ENCODE measurements at places on chromosomes 11 and 22. TPM values are rescaled to one million over a fixed set of nuclear protein-coding genes. Genes with fewer than 3 reads are reported as not detected.

GRCh38 chr11:368414-369335, 624 bp upstream of the B4GALNT4 start:
- H3K4me3 ChIP-seq, result peak overlapping the region; percentile 37
- H3K36me3 ChIP-seq, result no peaks in the 10 kb centered on the region
- DNase-seq, result no peak
- no peak overlapping the region for H3K27ac ChIP-seq
- peaks cover 7% of the 10 kb centered on the region for H3K27me3 ChIP-seq

DNA sequence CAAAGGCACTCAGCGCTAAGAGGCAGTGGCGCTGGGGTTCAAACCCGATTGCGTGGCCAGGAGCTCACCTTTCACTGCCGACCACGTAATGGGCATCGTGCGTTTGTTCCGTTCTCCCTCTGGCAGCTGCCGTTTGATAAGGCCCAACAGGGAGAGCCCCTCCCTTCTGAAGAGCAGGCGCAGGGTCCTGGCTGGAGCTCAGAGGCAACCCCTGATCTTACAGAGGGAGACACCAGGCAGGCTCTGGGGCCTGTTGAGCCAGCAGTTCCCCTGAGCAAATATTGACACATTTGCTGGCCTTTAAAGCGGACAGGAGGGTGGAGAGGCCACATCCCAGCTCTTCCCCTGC, 11.7 kb upstream of the C1QTNF6 start:
- H3K27me3 ChIP-seq, result no peaks in the 10 kb centered on the region
- H3K4me1 ChIP-seq, result peaks cover 34% of the 10 kb centered on the region
- DNase-seq, result no peak
- H3K36me3 ChIP-seq, result no peaks in the 10 kb centered on the region
- peak overlapping the region; percentile 95 for H3K27ac ChIP-seq

DNA sequence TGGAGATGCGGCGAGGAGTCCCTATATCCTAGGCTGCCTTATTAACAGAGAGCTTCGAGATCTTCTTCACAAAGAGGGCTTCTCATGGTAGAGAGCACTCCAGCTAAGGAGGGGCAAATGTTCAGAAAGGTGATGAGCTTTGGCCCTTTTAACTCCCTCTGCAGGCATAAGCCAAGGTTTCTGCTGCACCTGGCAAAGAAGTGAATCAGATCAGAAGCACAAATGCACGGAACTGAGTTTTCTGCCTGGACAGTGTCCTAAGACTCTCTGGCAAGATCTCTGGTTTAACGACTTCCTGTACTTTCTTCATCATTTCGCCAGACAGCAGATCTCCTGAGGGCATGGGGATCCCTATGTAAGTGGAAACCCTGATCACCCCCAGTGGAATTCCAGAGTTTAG, 37.2 kb downstream of the POU2AF3 start:
- no peaks in the 10 kb centered on the region for H3K27me3 ChIP-seq
- H3K27ac ChIP-seq, result no peak overlapping the region
- no peaks in the 10 kb centered on the region for H3K36me3 ChIP-seq

DNA sequence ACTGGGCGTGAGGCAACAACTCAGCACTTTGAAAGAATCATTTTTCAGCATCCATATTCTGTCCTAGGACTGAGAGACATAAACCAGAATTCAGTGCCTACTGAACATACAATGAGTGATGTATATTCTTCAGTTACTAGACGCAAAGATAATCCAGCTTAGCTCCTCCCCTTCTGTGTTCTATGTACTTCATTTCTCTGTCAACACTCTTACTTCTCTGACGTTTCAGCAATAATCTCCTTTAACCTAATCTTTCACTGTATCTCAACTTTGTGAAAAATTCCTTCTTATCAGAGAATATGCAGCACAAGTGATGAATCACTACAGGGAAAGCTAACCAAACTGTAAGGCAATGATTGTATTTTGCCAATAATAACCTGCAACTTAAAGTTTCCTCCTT, 2.5 kb upstream of the OR51B5 start:
- DNase-seq, result no peak
- no peak overlapping the region for H3K4me3 ChIP-seq
- H3K36me3 ChIP-seq, result no peaks in the 10 kb centered on the region
- no peak overlapping the region for H3K27ac ChIP-seq

DNA sequence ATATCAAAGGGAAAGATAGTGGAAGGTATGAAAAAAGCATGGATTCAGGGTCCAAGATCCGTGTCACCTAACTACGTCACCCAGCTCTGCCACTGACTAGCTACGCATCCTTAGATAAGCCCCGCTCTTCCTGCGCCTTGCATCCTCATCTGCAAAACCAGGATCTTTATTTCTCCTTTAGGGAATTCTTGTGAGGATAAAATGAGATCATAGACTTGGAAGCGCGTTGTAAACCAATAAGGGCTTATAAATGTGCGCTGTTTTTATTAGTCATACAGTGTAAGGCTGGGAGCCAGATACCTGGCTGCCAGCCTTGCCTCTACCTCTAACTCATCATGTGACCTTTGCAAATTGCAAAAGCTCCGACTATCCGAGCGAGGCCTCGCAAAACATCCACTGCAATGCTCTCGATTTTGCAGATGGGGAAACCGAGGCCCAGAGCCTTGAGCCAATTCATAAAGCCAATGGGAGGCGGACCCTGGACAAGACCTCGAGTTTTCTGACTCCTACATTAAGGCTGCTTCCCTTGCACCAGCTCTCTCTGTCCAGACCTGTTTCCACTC, 753 bp downstream of the PRPF19 start:
- no peaks in the 10 kb centered on the region for H3K27me3 ChIP-seq
- DNase-seq, result no peak
- peaks cover 19% of the 10 kb centered on the region for H3K4me1 ChIP-seq

DNA sequence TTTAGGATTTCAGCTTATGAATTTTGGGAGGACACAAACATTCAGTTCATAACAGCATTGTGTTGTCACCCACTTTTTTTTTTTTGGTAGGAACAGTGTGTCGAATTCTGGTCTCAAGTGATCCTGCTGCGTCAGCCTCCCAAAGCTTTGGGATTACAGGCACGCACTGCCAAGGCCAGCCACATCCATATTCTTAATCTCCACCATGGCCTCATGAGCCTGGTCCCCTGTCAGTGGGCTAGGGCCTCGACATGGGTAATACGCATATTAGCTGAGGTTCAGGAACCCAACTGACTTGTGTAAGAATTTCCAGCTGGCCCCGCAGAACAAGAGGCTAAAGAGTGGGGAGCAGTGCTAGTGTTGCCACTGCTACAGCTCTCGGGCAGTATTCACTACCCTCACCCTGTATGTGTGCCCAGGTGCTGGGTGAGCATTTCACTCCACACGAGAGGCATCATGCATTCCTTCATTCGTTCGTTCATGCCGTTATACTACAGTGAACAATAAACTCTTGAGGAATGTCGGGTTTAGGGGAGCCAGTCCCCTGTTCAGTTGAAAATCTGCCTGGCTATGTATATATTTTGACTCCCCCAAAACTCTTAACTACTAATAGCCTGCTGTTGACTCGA, 5.2 kb upstream of the VPREB1 start:
- no peaks in the 10 kb centered on the region for H3K27me3 ChIP-seq
- DNase-seq, result no peak
- H3K4me1 ChIP-seq, result no peaks in the 10 kb centered on the region
- H3K4me3 ChIP-seq, result no peak overlapping the region

DNA sequence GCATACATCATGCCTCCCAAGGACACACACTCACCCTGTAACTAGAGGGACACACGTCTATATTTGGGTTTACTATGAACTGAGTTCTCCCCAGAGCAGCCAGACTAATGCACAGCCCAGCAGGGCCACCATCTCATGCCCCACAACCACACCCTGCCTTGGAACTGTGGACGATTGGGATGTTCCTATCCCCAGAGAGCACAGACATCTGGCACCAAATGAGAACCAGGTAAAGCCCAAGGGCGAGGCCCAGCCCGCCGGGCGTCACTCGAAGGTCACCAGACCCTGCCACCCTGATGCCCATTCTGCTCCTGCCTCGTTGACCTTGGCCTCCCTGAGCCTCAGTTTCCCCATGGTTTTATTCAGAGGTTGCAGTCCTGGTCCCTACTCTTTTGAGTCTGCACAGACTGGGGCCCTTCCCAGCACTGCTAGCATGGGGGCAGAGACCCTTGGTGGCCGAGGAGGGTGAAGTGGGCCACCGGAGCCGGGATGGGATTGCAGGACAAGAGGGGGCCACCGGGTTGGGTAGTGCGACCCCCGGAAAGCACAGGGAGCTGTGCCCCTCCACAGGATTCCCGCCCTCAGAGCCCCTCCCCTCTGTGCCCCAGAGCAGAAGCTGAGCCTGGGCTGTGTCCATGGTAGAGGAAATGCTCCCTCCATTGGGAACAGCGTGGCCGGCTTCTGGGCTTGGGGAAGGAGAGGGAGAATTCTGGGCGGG, 56.8 kb downstream of the IGLL5 start:
- no peak overlapping the region for H3K27ac ChIP-seq
- peak; percentile 71 for DNase-seq

GRCh38 chr11:3958281-3958680, 102.8 kb downstream of the STIM1 start:
- H3K27me3 ChIP-seq, result no peaks in the 10 kb centered on the region
- no peak for DNase-seq
- no peaks in the 10 kb centered on the region for H3K36me3 ChIP-seq
- no peak overlapping the region for H3K4me3 ChIP-seq

GRCh38 chr22:30742291-30743256, 47.9 kb downstream of the OSBP2 start:
- no peaks in the 10 kb centered on the region for H3K4me1 ChIP-seq
- no peaks in the 10 kb centered on the region for H3K27me3 ChIP-seq
- no peak overlapping the region for H3K4me3 ChIP-seq
- DNase-seq, result no peak
- no peaks in the 10 kb centered on the region for H3K36me3 ChIP-seq

- no peak overlapping the region for H3K4me3 ChIP-seq
- DNase-seq, result peak; percentile 76
- H3K27me3 ChIP-seq, result no peaks in the 10 kb centered on the region
- H3K36me3 ChIP-seq, result no peaks in the 10 kb centered on the region
These were observed 11.7 kb upstream of the PATL1 start for GRCh38 chr11:59680287-59681154.

DNA sequence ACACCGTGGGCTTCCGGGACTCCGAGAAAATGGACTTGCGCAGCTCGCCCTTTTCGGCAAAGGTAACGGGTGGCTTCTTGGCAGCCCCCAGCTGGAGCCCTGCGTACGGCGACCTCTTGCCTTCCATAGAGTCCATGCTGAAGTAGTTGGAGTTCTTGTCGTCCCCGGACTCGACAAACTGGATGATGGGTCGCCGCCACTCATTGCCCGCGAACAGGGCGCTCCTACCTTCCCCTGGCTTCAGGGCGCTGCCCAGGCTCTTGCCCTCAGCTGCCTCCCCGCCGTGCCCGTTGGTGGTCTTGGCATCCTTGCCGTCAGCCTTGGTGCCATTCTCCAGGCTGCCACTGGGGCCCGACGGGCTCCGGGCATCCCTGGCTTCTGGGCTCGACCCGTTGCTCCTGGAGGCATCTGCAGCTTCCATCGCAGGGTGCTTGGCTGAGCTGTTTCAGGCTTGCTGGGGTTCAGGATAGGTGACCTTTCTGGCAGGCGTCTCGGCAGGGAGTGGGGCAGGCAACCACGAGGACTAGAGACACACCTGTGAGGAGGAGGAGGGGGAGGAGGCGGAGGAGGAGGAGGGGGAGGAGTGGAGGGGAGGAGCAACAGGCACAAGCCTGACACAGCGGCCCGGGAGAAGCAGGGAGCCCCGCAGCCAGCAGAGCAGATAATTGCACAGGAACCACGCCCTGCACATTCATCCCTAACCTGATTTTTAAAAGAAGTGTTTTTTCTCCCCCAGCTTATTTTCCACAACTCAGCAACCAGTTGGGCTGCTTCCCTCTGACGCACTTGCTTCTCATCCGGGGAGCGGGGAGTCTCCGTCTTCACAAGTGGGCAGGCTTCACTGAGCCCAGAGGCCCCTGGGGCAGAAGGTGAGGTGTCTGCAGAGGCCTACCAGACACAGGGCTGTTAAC, at the start of gene TRIM29:
Gene TRIM29 (minus strand): TSS at position 503 of the 911 bp plus-strand sequence. CDS start 82 bp downstream, at position 421.
- no peaks in the 10 kb centered on the region for H3K36me3 ChIP-seq
- no peaks in the 10 kb centered on the region for H3K4me1 ChIP-seq
- no peak within 1 kb of the TSS for H3K27ac ChIP-seq

GRCh38 chr22:37278261-37278660, 4.0 kb upstream of the CYTH4 start:
- H3K27ac ChIP-seq, result no peak overlapping the region
- no peak for DNase-seq
- H3K4me1 ChIP-seq, result peaks cover 12% of the 10 kb centered on the region
- no peaks in the 10 kb centered on the region for H3K36me3 ChIP-seq
- no peak overlapping the region for H3K4me3 ChIP-seq

- DNase-seq, result no peak
- no peaks in the 10 kb centered on the region for H3K4me1 ChIP-seq
- H3K27me3 ChIP-seq, result no peaks in the 10 kb centered on the region
- H3K4me3 ChIP-seq, result no peak overlapping the region
- no peak overlapping the region for H3K27ac ChIP-seq
These were observed 64.8 kb downstream of the LRRC4C start for GRCh38 chr11:41394521-41395195.

GRCh38 chr11:42257534-42257933, 798.1 kb upstream of the LRRC4C start:
- DNase-seq, result no peak
- no peak overlapping the region for H3K27ac ChIP-seq
- no peaks in the 10 kb centered on the region for H3K27me3 ChIP-seq
- no peaks in the 10 kb centered on the region for H3K36me3 ChIP-seq
- no peak overlapping the region for H3K4me3 ChIP-seq
- no peaks in the 10 kb centered on the region for H3K4me1 ChIP-seq

DNA sequence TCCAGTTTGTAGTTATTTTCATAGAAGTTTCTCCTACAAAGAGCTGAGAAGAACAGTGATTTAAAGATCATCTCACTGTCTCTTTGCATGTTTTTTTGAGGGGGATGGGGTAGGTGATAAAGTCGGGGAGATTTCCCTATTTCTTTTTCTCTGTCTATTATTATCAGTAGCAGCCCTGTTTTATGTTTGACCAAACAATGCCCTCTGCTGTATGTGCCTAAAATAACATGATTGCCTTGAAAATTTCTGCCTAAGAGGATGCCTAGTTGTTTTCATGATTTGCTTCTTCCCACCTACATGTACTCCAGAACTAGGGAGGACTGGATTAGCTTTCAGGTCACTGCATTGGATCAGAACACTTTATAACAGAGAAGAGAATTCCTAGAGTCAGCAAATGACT, 1330.2 kb downstream of the LRRC4C start:
- H3K4me1 ChIP-seq, result no peaks in the 10 kb centered on the region
- H3K36me3 ChIP-seq, result no peaks in the 10 kb centered on the region

MAPK11 gene
- 3.1 TPM for total RNA-seq

APLNR gene
- total RNA-seq, result 5.7 TPM

NELL1 gene
- total RNA-seq, result 0.26 TPM

KRTAP5-9 gene
- not detected for total RNA-seq

CRYBB1 gene
- total RNA-seq, result not detected

TYR gene
- total RNA-seq, result not detected

C11orf91 gene
- total RNA-seq, result not detected

HOATZ gene
- 0.37 TPM for total RNA-seq

NAALAD2 gene
- 1.2 TPM for total RNA-seq

PANX3 gene
- total RNA-seq, result not detected

NOX4 gene
- total RNA-seq, result 5.2 TPM

RBMXL2 gene
- not detected for total RNA-seq

KCNK7 gene
- 2.0 TPM for total RNA-seq

OLFML1 gene
- 34.2 TPM for total RNA-seq

Measured in upper lobe of left lung (tissue), 6 donors.